ENCODE measurements at places on chromosomes 5 and 9.

- DNase-seq: no peak
These were observed 310.4 kb downstream of the SLF1 start for GRCh38 chr5:94928891-94929290.

DNA sequence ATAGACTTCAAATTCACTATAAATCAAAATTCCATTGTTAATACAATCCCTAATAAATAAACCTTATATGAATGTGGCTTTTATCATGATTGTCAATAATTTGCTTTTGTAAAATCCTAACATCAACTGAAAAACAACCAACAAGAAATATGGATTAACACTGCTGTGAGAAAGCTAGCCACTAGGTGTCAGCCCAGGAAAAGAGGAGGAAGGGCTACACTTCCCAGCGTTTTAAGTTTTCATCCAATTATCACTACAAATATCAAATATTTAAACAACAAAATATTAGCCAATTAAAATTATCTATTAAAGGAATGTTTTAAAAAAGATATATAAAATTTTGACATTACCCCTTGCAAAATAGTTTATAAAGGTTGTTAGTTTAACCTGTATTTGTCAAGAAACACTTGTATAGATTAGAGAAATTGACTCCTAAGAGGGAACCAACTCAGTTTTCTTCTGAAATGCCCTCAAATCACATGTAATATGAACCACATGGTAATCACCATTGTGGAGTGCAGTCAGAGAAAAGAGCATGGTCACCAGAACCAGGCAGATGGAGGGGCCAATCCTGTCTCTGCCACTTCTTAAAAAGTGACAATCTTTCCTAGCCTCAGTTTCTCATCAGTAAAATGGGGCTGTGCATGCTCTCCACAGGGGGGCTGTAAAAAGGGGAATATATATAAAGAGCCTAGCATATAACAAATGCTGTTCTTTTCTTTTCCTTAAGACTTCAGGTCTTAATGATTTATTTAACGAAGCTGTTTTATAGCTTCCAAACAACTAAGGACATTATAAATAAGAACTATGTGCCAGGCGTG lies 188.2 kb downstream of the CRB2 start:
- no peak for DNase-seq

GRCh38 chr5:55030676-55031369 lies 6.8 kb downstream of the GZMK start:
- no peak for DNase-seq

- no peak for DNase-seq
These were observed 29.9 kb downstream of the HSDL2 start for GRCh38 chr9:112409758-112410157.

- DNase-seq: no peak
These were observed 651.6 kb upstream of the RORB start for GRCh38 chr9:73845539-73845938.

- DNase-seq: no peak
These were observed 50.0 kb upstream of the PPARGC1B start for GRCh38 chr5:149679876-149680809.

GRCh38 chr5:10595293-10595671 lies 31.4 kb downstream of the ANKRD33B start:
- DNase-seq: no peak

DNA sequence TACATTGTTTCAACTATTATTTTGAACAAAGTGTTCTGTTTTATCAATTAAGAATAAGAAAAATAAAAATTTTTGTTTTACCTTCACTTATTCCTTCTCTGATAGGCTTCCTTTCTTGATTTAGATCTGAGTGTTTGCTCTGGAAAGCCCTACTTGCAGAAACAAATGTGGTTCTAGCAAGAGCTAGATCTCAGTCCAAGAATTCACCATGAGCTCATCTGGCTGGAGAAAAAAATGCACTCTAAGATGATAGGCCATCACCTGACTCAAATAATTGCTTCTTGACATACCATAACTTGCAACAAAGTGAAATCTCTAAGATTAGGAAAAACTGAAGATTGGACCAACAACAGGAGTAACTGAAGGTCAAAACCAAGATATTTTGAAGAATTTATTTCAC lies 6.3 kb upstream of the RLN2 start:
- no peak for DNase-seq

GRCh38 chr9:134895908-134896833 lies 15.6 kb downstream of the FCN2 start:
- DNase-seq: no peak
